ENCODE measurements at places on chromosomes 16 and 17. TPM values are rescaled to one million over a fixed set of nuclear protein-coding genes. Genes with fewer than 3 reads are reported as not detected.

DNA sequence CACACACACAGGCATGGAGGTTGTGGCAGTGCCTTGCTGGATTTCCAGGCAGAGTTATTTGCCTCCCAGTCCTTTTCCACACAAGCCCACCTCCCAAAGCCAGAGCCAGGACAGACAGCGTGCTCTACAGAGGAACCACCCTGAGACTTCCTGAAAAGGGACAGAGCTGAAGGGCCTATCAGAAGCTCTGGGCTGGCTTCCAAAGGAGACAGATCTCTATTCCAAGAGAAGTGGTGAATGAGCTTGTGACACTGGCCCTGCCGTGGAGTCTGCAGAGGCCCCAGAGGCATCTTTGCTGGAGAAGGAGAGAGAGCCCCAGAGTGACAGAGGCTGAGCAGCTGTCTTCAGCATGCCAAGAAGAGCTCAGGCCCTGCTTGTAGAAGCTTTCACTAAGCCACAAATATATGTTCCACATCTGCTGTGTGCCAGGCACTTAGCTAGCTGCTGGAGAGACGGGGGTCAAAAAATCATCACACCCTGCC is 8.3 kb upstream of the LPCAT2 start:
- DNase-seq = no peak

DNA sequence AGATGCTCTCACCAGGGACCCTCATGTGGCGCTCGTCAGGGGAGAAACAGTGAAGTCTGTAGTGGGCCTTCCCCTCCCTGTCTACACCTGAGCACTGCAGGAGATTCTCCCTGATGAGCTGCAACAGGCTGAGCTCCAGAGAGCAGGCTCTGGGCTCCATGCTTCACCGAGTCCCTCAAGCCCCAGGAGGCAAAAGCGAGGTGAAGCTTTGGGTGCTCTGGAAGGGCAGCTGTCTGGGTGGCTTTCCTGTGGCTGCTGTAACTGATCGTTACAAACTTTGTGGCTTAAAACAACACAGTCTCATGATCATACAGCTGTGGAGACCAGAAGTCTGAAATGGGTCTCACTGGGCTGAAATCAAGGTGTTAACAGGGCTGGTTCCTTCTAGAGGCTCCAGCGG is 12.1 kb upstream of the CD300LD start:
- DNase-seq = no peak

Gene LPCAT2
- total RNA-seq = 10.0 TPM

DNA sequence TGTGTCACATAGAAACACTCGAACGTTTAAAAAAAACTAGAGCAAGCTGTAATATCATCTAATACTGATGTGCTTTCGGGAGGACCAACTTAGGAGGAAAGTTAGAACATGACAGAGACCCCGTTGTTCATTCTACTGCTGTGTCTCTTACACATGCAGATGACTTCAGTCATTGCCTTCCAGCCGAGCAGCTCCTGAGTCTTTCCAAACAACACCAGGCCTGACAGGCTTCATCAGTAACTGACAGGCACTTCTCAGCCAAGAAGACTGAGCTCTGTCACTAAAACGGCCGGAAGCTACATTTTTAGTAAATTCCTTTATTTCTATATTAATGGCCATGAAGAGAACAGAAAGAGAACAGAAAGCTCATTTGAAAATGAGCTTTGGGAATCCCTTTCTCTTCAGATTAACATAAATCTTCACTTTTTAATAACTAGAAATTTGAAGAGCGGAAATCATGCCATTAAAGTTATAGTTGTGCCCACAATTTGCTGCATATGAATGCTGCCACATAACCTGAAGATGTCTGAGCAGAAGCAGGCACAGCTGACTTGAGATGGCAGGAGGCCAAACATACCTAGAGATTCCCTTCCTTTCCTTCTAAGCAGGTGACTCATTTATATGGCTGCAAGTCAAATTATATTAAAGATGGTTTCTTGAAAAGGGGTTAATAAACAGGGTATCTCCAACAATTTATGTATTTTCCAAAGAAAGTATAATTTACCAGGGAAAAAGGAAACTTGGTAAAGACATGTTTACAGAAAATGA is 148.9 kb downstream of the ITFG1 start:
- peak; percentile 42 for DNase-seq

- DNase-seq = no peak
These were observed 21.0 kb upstream of the FMNL1 start for GRCh38 chr17:45200701-45201100.

DNA sequence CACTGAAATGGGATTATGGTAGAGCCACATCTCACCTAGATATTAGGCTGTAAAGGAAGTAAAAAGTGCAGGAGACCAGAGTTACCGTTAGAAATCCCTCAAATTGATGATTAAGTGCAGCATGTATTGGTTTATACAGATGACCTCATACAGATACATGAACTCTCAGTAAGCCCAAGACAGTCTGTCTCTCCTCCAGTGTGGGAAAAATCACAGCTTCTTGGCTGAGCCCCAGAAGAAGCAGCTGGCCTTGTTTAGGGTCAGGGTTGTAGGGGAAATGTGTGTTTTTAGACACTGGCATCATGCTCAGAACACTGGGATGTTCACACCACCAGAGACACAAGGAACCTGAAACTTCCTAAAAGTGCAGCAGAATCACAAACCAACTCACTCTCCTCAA is 135.9 kb downstream of the KATNIP start:
- DNase-seq = no peak

- no peak for DNase-seq
These were observed 11.1 kb downstream of the TSC2 start for GRCh38 chr16:2058872-2059271.

Gene ZNF385C
- 4.0 TPM for total RNA-seq

Gene HS3ST3B1
- 0.80 TPM for total RNA-seq

DNA sequence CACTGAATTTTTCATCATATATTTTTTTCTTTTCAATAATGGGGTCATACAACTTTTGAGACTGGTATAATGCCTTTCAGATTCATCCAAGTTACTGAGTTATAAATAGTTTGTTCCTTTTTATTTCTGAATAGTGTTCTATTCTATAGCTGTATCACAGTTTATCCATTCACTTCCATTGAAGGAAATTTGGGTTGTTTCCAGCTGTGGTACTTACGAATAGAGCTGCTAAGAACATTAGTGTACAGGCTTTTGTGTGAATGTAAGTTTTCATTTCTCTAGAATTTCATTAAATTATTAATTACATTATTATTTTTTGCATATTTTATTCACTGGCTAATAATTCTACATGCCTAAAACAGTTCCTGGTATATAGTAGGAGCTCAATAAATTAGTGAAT is 52.9 kb downstream of the SNTB2 start:
- no peak for DNase-seq

- no peak for DNase-seq
These were observed 33.5 kb downstream of the ABCC3 start for GRCh38 chr17:50668025-50668837.

DNA sequence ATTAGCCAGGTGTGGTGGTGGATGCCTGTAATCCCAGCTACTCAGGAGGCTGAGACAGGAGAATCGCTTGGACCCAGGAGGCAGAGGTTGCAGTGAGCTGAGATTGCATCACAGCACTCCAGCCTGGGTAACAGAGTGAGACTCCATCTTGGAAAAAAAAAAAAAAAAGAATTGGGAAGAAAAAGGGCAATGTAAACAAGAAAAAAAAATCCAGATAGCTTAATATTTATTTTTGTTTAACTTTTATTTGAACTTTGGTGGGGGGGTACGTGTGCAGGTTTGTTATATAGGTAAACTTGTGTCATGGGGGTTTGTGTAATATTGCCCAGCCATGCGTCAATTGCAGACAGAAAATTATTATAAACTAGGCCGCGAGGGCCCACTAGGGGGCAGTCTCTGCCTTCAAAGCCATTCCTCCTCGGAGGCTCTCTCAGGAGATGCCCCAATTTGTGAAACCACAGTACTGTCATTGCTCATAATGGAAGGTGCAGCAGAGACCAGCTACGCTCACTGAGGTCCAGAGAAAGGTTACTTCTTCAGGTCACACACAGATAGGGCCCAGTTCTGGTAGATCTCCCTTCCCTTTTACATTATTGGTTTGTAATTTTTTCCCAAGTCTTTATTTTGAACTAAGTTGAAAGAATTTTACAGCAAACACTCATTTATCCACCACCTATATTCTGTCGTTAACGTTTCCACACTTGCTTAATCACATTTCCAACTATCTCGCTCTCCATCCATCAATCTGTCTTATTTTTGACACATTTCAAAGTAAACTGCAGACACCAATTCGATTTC is 206.2 kb downstream of the PRKCB start:
- DNase-seq = peak; percentile 83

DNA sequence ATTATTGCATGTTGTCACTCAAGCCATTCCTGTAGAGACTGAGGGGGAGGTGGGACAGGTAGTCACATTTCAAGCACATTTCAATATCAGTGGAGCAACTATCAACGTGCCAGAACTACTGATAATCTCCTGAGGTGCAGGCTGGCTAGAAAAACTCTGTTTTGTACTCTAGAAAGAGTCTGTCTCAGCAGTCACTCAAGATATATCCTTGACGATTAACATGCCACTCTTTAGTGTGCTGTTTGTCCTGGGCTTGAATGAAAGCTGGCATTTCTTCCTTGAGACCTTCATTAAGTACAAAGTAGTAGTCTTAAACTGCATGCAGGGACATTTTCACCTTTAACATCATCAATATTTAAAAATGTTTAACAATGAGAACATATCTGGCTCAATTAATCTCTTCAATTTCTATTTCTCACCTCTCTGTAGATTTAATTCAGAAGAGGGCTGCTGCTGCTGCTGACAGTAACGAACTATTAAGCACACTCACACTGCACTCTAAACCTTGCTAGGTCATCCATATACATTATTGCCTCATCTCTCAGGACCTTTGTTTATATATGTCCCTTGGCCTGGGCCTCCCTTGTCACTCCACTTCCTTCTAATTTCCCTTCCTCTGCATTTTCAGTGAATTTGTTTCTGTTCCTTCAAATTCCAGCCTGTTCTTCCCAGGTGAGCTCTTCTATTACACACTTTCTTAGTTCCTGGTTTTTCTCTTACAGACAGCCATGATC is 412.0 kb downstream of the HAPSTR1 start:
- no peak for DNase-seq

Gene TERB1
- 0.59 TPM for total RNA-seq

DNA sequence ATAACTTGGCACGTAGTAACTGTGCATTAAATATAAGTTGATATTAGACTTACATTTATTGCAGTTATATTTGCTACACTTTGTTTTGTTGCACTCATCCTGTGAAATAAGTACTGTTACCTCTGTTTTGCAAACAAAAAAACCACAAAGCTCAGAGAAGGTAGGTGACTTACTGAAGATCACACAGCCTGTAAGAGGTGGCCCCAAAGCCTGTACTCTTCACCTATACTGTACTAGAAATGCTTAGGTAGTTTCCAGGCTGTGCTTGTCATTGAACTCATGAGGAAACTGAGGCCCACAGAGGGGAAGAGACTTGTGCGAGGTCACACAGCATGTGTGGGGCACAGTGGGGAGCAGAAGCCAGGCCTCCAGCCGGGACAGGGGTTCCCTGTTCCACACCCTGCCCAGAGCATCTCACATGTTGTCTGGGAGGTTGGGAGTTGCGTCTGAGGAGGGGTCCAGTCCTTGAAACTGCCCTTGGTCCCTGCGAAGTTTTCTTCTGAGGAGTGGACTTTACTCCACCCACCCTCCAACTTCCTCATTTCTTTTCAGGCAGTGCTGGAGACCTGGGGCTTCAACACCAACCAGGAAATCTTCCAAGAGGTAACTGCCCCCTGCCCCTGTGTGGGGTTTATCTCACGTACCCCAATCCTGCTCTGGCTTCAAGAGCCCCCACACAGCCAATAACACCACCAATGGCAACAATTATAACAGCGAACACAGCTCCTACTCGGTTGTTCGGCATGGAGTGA is 13.0 kb downstream of the CETP start:
- no peak for DNase-seq

Gene SP6
- total RNA-seq = 1.2 TPM

Gene CORO1A
- total RNA-seq = 12.9 TPM

GRCh38 chr16:84598360-84598759 is 19.5 kb downstream of the COTL1 start:
- no peak for DNase-seq

DNA sequence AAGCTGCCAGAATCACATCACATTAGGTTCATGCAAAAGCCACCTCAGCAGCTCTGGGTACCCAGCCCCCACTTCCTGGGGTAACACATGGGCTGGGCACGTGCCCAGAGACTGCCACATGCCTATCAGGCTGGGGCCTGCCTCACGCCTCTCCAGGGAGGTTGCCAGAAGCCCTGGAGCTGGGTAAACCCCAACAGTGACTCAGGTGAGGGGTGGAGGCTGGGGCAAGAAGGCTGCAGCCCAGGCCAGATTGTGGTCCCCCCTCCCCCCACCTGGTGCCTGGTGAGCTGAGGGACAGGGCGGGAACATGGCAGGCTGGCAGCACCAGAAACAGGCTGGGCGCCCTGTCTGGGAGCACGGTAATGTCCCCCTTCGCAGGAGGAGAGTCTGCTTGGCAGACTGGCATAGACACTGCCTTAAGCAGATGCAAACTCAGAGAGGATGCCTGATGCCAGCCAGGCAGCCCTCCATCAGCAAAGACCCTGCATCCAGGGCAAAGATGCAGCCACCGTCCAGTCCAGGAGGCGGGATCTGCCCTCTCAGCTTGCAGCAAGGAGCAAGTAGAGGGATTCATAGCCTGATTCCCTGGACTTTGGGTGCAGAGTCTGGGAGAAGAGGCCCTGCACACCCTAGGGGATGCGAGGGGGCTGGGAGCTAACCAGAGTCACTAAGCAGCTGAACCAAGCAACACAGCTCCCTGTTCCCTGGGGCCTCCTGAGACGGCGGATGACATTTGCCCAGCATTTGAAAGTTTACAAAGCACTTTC is 28.8 kb downstream of the NGFR start:
- DNase-seq = peak; percentile 71

- DNase-seq = no peak
These were observed 72.5 kb upstream of the AXIN2 start for GRCh38 chr17:65633988-65634387.

DNA sequence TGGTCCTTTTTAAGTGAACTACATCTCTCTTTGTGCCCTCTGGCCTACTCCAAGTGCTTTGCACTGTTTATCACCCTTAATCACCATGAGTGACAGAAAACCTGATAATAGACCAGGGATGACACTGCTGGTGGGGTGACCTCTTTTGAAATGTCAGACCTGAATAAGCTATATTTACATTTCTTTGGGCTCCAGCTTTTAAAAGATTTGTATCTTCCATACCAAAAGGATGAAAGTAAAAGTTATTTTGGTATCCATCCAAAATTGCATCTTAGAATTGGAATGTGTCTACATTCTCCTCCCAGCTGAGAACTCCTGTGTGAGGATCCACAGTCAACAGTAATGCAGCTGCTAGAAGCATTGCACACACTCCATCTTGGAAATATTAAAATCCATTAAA is 370.0 kb downstream of the CDH11 start:
- no peak for DNase-seq

Gene UMOD
- not detected for total RNA-seq

DNA sequence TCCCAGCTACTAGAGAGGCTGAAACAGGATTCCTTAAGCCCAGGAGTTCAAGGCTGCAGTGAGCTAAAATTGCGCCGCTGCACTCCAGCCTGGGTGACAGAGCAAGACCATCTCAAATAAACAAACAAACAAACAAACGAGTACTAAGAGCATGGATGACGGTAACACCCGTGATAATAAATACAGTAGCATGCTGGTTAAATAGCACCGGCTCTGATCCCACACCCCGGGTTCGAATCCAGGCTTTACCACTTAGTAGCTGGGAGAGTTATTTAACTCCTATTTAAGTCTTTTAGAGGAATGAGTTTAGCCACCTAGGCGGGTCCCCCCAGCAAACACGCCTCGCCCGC is 301 bp upstream of the METTL22 start:
- DNase-seq = no peak

- no peak for DNase-seq
These were observed 100.5 kb downstream of the MSI2 start for GRCh38 chr17:57356719-57357391.
